Daoy (cell line): ENCODE measurements at places on chromosomes 13 and 19. TPM values are rescaled to one million over a fixed set of nuclear protein-coding genes. Genes with fewer than 3 reads are reported as not detected.

DNA sequence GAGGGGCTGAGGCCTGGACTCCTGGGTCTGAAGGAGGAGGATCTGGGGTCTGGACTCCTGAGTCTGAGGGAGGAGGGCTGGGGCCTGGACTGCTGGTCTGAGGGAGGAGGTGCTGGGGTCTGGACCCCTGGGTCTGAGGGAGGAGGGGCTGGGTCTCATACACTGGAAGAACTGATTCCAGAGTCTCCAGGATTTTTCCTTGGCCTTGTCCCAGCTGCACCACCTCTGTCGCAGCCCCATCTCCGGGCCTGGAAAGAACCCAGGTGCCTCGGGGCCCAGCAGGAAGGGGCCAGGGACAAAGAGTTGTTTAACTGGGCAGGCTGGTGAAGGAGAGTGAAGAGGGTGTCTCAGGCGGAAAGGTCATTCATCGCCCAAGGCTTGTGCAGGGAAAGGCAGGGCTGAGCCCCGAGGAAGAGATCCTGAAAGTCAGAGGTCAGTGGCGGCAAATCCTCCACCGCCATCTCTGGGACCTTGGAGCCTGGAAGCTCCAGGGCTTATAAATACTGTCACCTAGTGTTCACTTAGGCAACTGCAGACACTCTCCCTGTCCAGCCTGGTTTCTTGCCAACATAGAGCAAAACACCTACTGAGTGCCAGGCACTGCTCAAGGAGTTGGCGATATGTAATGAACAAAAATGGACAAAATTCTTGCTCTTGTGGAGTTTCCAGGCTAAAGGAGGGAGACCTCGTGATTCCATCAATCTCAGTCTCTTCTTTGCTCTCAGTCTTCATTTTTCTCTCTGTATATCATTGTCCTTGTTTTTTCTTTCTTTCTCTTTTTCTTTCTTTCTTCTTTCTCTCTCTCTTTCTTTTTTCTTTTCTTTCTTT, 4.4 kb upstream of the KCNN4 start:
- peak; percentile 81 for DNase-seq

- DNase-seq = no peak
Observed at GRCh38 chr13:92074658-92075057, 676.2 kb downstream of the GPC5 start.

GRCh38 chr19:41547569-41547968, 28.4 kb upstream of the CEACAM21 start:
- no peak for DNase-seq

- no peak for DNase-seq
Observed at GRCh38 chr19:2140138-2140569, 11.2 kb downstream of the AP3D1 start.

DNA sequence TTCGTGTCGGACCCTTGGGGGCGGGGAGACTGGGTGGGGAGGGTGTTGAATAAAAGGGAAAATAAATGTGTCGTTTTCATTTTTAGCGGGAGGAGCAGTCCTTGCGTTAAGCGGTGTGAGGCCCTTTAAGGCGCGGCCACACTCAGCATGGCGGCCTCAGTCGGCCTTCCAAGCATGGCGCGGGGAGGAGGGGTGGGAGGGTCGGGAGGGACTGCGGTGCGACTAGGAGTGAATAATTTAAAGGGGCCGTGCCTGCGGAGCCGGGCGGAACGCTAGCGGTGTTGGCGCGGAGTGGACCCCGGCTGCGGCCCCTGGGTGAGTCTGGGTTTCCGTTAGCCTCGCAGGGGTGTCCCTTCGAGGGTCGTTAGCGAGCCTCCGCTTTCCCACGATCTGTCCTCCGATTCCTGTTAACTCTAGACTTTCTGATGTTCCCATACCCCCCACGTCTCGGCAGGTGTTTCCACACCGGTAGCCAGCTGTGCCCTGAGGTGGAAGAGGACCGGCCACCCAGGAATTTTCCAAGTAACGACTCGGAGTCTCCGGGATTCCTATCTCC, 1.5 kb upstream of the PNPLA6 start:
- DNase-seq = peak; percentile 93

- DNase-seq = peak; percentile 41
Observed at GRCh38 chr19:37905946-37906868, at the start of gene WDR87. Gene WDR87, minus strand, starts transcription at chr19:37906594. Its CDS starts 8,355 bp downstream, at chr19:37898239.

- peak; percentile 28 for DNase-seq
Observed at GRCh38 chr19:51691074-51691583, 2.0 kb upstream of the SPACA6 start.

DNA sequence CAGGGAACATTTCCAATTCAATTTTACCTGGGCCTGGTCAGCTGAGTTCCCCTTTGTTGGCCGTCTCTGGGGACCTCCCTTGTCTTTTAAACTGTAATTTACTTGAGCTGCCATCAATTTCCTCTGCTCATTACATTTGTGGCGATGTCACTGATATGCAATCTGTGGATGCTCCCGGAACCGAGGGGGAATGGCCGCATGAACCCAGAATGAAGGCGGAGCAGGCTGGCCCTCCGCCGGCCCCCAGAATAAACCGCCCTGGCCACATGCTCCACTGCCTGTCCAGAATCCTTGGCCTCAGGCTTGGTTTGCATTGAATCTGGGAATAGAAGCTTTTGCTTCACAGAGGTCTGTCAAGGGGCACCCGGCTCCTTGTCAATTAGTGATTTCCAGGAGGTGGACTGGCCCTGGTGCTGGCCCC, 276.8 kb downstream of the TEX29 start:
- DNase-seq = no peak

DNA sequence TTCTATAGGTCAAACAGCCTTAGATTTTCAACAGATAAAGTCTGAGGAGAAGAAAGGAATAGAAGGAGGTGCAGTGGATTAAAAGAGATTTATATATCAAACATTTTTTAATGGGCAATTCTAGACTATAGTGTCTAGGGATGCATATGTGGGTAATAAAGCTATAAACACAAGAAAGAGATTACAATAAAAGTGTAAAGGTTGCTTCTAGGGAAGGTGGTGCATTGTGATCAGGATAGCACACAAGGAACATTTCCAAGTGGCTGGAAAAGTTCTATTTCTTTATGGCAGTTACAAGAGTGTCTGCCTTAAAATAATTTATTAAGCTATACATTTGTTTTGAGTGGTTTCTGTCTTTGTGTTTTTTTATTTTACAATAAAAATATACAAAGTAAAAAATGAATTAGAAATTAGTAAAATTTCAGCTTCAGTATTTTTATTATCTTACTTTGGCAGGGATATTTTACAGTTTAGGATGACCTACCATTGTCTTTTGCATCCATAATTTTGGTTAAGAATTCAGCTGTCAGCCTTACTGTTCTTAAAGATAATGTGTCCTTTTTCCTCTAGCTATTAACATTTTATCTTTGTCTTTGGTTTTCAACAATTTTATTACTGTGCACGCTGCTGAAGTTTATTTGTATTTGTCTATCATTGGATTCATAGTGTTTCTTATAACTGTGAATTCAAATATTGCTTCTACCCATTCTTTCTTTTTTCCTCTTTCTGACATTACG, 221.8 kb downstream of the LACC1 start:
- DNase-seq = no peak

- DNase-seq = no peak
Observed at GRCh38 chr13:77387607-77388200, 60.8 kb upstream of the MYCBP2 start.

DNA sequence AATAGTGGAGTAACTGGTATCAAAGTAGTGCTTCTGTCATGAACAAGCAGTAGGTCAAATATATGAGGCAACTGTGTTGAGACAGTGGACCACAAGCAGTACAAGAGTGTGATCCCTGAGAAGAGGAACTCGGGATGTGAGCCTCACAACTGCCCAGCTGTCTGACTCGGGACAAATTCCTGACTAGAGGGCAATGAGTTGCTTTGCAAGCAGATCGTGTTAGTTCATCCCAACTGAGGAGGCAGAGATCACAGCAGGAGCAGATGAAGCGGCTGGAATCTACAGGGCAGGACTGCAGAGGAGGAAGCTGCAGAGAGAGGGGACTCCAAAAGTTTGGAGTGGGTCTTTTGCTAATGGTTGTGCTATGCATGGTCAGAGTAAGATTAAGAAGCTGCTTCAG, 741.1 kb downstream of the DIAPH3 start:
- DNase-seq = no peak

DNA sequence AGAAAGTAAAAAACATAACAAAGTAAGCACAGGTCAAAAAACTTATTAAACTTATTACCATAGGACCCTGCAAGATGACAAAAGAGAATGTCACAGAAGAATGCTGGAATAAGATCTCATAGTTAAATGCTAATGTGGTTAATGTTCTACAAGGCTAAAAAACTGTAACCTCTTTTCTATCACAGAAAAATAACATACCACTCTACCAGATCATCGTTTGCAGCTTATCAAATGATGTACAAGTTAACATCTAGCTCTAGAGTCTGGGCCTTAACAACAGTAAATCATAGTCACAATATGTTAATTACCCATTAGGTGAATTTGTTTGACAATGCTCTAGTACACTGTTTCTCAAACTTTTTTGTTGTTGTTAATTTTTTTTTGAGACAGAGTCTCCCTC, 53.0 kb downstream of the NUFIP1 start:
- DNase-seq = no peak

DNA sequence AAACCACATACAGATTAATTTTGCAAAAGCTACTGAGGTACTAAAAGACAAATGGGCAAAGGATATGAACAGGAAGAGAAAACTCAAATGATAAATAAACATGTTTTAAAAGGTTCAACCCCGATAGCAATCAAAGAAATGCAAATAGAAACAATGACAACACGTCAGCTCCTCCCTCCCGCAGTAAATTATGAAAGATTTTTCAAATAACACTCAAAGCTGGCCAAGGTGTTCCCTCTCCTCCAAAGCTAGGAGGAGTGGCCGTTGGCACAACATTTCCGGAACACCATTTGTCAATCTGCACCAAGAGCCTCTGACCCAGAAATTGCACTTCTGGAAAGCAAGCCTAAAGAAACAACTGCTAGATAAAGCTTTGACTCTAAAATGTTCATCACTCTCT, 28.3 kb downstream of the INSR start:
- DNase-seq = no peak

- no peak for DNase-seq
Observed at GRCh38 chr13:70090036-70090723, 17.4 kb upstream of the ATXN8OS start.

DNA sequence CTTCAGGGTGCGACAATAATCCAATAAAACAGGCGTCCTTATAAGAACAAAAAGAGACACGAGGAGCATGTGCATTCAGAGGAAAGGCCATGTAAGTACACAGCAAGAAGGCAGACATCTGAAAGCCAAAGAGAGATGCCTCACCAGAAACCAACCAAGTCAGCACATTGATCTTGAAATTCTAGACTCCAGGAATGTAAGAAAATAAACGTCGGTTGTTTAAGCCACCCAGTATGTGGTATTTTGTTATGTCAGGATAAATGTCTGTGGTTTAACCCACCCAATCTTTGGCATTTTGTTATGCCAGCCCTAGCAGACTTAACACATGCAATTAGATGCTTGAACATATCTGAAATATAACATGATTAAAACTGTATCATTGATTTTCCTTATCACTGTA, 452.0 kb downstream of the SLITRK6 start:
- peak; percentile 28 for DNase-seq

- DNase-seq = no peak
Observed at GRCh38 chr13:33472446-33472845, 186.9 kb upstream of the STARD13 start.

- DNase-seq = no peak
Observed at GRCh38 chr19:39209196-39209595, 5.1 kb upstream of the SYCN start.

DNA sequence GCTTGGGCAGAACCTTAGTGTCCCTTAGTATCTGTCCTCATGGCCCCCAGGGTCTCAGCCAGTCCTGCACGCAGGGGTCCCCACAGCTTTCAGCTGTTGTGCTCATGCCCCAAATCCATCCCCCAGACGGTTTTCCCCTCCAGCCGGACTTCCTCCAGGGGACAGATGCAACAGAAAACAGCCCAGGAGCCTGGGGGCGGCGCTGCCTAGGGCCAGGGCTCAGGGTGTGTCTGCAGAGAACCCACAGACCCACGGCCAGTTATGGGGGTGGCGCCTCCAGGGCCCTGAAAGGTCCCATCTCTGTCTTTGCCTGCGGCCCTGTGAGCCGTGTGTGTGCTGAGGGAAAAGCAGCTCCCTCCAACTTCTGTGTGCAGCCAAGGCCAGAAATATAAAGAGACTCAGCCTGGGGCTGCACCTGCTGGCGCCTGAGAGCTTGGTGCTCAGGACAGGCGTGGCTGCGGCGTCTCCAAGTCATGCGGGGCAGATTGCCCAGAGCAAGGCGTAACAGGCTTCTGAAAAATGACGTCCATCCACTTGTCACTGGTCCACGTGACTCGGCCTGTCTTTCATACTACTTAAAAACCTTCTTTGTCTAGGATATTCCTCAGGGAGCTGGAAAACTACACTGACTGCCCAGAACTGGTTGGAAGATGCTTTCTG, 22.1 kb upstream of the F7 start:
- peak; percentile 23 for DNase-seq

DNA sequence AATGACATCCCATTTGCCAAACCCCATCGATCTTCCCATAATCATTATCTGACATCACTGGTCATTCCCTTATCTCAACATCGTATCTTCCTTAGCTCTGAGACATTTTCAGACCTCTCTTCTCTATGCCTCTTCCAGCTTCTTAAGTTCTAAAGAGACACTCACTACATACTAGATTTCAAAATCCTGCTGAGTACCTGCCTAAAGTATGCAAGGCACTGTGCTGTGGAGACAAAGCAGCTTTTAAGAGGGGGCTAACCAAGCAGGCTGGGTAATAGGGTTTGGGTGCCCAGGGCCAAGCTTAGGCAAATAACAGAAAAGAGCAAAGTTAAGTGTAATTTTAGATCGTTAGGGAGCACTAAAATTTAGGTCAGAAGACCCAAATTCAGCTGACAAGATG, 3.4 kb upstream of the POMP start:
- DNase-seq = no peak

GRCh38 chr13:77079902-77080413, 53.0 kb upstream of the FBXL3 start:
- DNase-seq = no peak

The CYP2B6 gene
- total RNA-seq = not detected in 2 replicates

The CABP5 gene
- total RNA-seq = not detected in 2 replicates

The RDH8 gene
- not detected in 2 replicates for total RNA-seq

The LILRB2 gene
- total RNA-seq = not detected in 2 replicates

The PTGIR gene
- 0.12 and 0.34 TPM in 2 replicates for total RNA-seq

The HIPK4 gene
- under 0.01 TPM in 1 of 2 replicates, not detected in the other for total RNA-seq

The CBARP gene
- 0.86 and 1.8 TPM in 2 replicates for total RNA-seq

The NOSIP gene
- total RNA-seq = 182 and 246 TPM in 2 replicates

The PDE4C gene
- 0.17 TPM in 1 of 2 replicates, not detected in the other for total RNA-seq

The KIRREL2 gene
- total RNA-seq = 0.34 and 0.60 TPM in 2 replicates

The TBXA2R gene
- 0.39 TPM in 1 of 2 replicates, not detected in the other for total RNA-seq
